ENCODE measurements at places on chromosomes 1 and 21.

DNA sequence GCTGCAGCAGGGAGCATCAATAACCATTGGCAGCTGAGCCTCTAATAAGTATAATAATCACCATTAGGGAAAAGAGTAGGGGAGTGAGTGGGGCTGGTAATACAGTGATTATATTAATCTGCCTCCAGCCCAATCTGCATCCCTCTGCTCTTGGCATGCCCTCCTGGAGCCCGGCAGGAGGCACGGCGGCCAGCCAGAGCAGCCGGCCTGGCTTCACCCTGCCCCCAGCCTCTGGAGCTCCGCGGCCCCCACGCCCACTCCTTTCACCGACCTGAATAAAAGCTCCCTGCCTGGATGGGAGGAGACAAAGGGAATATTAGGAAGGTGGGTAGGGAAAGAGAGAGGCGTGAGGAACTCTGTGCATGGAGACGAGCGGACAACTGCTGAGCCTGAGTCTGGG is 28.3 kb downstream of the OPTC start:
- DNase-seq = no peak

- no peak for DNase-seq
Observed at GRCh38 chr1:100959502-100960060, 63.7 kb downstream of the SLC30A7 start.

- peak; percentile 93 for DNase-seq
Observed at GRCh38 chr1:245091818-245092637, 62.8 kb upstream of the KIF26B start.

DNA sequence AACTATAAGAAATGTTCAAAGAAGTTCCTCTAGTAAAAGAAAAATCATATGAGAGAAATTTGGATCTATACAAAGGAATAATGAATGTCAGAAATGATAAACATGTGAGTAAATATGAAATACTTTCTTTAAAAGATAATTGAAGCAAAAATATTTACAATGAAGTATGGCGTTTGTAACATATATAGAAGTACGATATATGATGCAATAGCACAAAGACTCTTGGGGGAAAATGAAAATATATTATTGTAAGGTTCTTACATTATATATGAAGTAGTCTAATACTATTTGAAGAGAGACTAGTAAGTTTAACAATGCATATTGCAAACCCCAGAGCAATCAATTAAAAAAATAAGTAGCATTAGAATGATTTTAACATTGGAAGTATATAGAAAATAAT is 20.3 kb upstream of the CCN1 start:
- no peak for DNase-seq

DNA sequence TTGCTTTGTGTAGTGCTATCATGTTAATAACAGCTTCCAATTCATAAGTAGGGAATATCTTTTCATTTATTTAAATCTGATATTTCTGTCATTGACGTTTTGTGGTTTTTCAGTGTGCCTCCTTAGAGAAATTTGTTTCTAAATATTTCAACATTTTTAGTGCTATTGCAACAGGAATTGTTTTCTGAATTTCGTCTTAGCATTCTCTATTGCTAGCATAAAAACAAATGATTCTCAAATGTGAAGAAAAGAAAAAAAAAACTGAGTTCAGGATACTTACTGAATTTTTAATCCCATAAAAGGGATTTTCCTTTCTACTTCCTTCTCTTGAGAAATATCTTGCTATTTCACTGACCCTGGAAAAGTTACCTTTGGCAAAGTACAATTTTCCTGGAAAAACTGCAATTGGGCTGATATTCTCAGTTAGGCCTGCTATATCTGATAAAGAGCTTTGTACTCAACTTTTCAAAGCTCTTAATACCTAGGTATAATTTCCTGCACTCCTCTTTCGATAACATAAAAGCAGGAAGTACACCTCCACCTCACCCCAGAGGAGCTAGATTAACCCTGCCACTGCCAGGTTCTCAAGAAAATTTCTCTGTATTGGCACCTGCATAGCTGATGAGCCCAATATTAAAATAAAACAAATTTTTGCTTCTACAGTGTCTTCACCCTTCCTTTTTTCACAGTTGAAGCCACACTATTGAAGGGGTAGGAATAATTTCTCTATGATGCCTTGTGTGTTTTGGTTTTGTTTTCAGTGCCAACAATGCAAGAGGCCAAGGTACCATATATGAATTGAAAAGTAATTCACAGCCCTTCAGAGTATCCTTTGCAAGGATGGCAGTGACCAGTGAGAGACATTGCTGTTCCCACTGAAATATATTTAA is 35.6 kb downstream of the PTPN14 start:
- DNase-seq = no peak

DNA sequence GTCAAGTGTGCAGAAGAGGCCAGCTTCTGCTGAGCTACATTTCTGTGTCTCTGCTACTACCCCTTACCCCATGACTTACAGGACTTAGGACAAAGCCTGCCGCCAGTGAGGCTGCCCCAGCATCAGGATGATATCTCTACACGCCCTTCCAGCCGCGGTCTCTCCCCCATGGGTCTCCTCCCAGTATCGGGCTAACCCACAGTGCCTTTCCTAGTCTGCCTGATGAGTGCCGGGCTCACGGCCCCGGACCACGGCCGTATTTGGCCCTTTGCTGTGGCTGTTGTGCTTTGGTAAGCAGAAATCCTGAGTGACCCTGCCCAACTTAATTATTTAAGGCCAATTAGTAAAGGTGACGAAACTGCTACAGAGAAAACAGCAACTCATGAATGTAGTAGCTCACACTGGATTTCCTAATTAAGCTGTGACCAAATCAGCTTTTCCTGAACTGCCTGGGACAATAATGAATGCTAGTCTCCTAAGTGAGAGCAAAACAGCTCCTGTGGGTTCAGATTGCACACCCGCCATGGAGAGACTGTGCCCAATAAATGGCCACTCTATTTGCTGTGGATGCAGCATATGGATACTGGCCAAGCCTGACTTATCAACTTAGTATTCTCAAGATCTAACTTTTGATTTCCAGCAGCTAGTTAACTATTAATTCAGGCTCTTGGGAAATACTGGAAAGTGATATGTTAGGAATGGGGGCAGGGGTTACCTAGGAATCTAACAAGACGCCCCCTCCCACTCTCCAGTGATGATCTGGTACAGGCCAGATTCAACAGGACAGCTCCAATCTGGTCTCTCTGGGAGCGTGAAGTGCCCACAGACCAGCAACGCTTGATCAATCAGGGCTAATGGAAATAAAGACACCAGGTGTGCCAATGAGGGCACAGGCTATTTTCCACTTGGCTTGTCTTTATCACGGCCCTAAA is 123.3 kb upstream of the IFFO2 start:
- DNase-seq = no peak

DNA sequence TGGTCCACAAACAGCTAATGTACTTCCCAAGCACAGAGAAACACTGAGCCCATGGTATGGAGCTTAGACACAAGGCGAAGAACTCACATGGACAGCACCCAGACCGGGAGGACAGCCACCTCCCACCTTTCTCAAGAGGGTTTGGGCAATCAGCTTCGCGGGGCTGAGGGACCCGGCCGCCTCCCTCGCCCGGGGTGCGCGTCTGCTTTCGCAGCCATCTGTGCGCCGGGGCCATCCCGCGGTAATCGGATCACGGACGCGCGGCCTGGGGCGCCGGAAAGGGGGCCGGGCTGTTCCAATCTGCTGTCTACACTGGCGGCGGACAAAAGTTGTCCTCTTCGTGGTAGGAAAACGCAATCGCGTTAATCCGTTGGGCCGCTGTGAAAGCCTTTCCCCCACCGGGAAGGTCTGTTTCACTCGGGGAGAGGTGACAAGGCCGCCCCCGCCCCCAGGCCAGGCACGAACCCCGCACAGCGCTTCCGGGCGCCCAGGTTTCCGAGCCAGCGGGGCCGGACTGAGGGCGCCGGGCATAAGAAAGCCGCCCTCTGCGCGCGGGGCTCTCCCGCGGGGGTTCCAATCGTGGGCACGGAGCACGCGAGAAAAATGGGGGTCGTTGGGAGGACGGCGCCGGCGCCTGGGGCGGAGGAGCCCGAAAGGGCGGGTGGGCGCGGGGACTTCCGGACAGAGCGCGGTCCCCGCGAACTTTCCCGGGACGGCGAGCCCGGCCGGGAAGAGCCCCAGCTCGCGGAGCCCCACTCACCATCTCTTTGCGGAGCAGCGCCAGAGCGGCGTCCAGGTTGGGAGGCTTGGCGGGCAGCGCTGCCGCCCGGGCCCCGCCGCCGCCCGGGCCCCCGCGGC is 664 bp downstream of the FAM89A start:
- DNase-seq = peak; percentile 9

GRCh38 chr1:203671047-203671446 is 44.4 kb downstream of the ATP2B4 start:
- DNase-seq = no peak

All from stromal cell of bone marrow (primary cell).